Left lung (tissue), 14 donors: ENCODE measurements at places on chromosomes 13 and 19. TPM values are rescaled to one million over a fixed set of nuclear protein-coding genes. Genes with fewer than 3 reads are reported as not detected.

IL12RB1 gene
- total RNA-seq: 3.1 TPM

GRCh38 chr19:4120559-4121272, 3.2 kb downstream of the MAP2K2 start:
- no peak overlapping the region for H3K4me3 ChIP-seq
- H3K27ac ChIP-seq: no peak overlapping the region

- no peak overlapping the region for H3K4me3 ChIP-seq
- H3K36me3 ChIP-seq: no peaks in the 10 kb centered on the region
- H3K4me1 ChIP-seq: no peaks in the 10 kb centered on the region
- no peaks in the 10 kb centered on the region for H3K27me3 ChIP-seq
- DNase-seq: peak; percentile 44
Measured at GRCh38 chr19:16920816-16921529, 32.2 kb downstream of the F2RL3 start.

GRCh38 chr19:34972163-34972705, 8.2 kb upstream of the ZNF792 start:
- no peak for DNase-seq
- H3K4me1 ChIP-seq: peaks cover 32% of the 10 kb centered on the region
- no peak overlapping the region for H3K4me3 ChIP-seq
- no peak overlapping the region for H3K27ac ChIP-seq

S1PR5 gene
- 1.8 TPM for total RNA-seq

- no peak overlapping the region for H3K27ac ChIP-seq
- H3K36me3 ChIP-seq: no peaks in the 10 kb centered on the region
- H3K4me1 ChIP-seq: no peaks in the 10 kb centered on the region
- no peak overlapping the region for H3K4me3 ChIP-seq
- no peak for DNase-seq
Measured at GRCh38 chr13:105572401-105572800, 963.1 kb downstream of the EFNB2 start.

KIR3DL2 gene
- total RNA-seq: 0.42 TPM

GRCh38 chr19:46786236-46787039, 2.0 kb downstream of the SLC1A5 start:
- peak overlapping the region; percentile 65 for H3K4me3 ChIP-seq
- peak overlapping the region; percentile 85 for H3K27ac ChIP-seq
- no peaks in the 10 kb centered on the region for H3K27me3 ChIP-seq
- H3K4me1 ChIP-seq: peaks cover 25% of the 10 kb centered on the region

GRCh38 chr19:54352546-54352945, 12.2 kb downstream of the LAIR1 start:
- H3K36me3 ChIP-seq: no peaks in the 10 kb centered on the region
- no peaks in the 10 kb centered on the region for H3K4me1 ChIP-seq
- H3K27ac ChIP-seq: no peak overlapping the region
- no peak for DNase-seq
- peaks cover 6% of the 10 kb centered on the region for H3K27me3 ChIP-seq

DNA sequence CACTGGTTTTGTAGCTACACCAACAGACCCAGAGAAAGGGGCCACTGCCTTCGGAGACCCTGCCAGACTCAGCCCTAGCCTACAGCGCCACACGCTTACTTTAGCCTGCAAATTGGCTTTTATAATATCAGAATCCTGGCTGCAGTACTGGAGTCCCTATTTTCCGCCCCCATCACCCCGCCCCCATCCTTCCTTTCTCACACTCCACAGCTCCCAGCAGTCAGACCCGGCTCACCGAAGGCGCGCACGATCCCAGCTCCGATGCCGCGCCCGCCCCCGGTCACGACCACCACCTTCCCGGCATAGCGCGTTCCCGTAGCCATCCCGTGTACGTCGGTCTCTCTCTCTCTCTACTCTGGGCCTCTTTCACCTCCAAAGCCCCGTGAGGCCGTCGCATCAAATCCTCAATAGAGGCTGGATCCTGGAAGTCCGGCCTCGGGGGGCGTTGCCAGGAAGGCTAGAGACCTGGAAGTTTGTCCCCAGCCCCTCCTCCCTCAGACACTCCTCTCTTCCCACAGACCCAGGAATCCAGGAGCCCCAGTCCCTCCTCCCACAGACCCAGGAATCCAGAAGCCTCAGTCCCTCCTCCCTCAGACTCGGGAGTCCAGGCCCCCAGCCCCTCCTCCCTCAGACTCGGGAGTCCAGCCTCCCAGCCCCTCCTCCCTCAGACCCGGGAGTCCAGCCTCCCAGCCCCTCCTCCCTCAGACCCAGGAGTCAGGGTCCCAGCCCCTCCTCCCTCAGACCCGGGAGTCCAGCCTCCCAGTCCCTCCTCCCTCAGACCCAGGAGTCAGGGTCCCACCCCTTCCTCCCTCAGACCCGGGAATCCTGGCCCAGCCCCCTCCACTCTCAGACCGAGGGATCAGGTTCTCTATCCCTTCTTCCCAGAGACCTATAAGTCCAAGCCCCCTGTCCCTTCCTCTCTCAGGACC, at the start of gene HSD17B14:
Gene HSD17B14, minus strand, starts transcription at position 403 of the 929 bp plus-strand sequence. Its CDS starts 80 bp downstream, at position 323.
- no peaks in the 10 kb centered on the region for H3K27me3 ChIP-seq
- H3K4me1 ChIP-seq: no peaks in the 10 kb centered on the region
- peak within 1 kb of the TSS; percentile 73 for H3K27ac ChIP-seq
- H3K4me3 ChIP-seq: peak within 1 kb of the TSS; percentile 47
- DNase-seq: peak; percentile 53

- DNase-seq: no peak
- H3K4me1 ChIP-seq: no peaks in the 10 kb centered on the region
- peaks cover 14% of the 10 kb centered on the region for H3K27me3 ChIP-seq
Measured at GRCh38 chr19:31338069-31338776, 11.0 kb downstream of the TSHZ3 start.

DNA sequence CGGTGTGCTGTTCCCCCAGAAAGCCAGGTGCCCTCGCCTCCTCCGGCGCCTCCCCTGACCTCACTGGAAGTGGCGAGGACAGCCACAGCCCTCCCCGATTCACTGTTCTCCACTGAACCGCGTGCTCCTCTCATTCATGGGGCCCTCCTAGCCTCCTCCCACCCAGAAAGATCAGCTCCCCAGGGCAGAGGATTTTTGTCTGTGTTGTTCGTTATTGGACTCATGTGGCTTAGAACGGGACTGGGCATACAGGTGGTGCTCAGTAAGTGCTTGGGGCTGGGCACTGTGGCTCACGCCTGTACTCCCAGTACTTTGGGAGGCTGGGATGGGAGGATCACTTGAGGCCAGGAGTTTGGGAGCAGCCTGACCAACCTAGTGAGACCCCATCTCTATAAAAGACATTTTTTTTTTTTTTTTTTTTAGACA, 3.8 kb downstream of the PRTN3 start:
- H3K36me3 ChIP-seq: no peaks in the 10 kb centered on the region
- no peak overlapping the region for H3K4me3 ChIP-seq
- H3K27me3 ChIP-seq: peaks cover 81% of the 10 kb centered on the region
- no peak overlapping the region for H3K27ac ChIP-seq

- no peaks in the 10 kb centered on the region for H3K4me1 ChIP-seq
- no peak overlapping the region for H3K27ac ChIP-seq
- DNase-seq: no peak
- no peak overlapping the region for H3K4me3 ChIP-seq
- H3K27me3 ChIP-seq: no peaks in the 10 kb centered on the region
Measured at GRCh38 chr13:51278426-51279130, 56.4 kb downstream of the FAM124A start.

- peaks cover 7% of the 10 kb centered on the region for H3K4me1 ChIP-seq
- no peak overlapping the region for H3K27ac ChIP-seq
- no peaks in the 10 kb centered on the region for H3K36me3 ChIP-seq
- peaks cover 27% of the 10 kb centered on the region for H3K27me3 ChIP-seq
Measured at GRCh38 chr19:51514866-51515481, 13.4 kb upstream of the SIGLEC12 start.

NLRP11 gene
- total RNA-seq: not detected

GRCh38 chr19:14496834-14497227, 904 bp upstream of the GIPC1 start:
- H3K4me1 ChIP-seq: peaks cover 34% of the 10 kb centered on the region
- no peaks in the 10 kb centered on the region for H3K27me3 ChIP-seq
- H3K27ac ChIP-seq: peak overlapping the region; percentile 76
- no peak for DNase-seq
- no peaks in the 10 kb centered on the region for H3K36me3 ChIP-seq

NPHS1 gene
- 0.08 TPM for total RNA-seq

PTGIR gene
- 12.1 TPM for total RNA-seq

DNA sequence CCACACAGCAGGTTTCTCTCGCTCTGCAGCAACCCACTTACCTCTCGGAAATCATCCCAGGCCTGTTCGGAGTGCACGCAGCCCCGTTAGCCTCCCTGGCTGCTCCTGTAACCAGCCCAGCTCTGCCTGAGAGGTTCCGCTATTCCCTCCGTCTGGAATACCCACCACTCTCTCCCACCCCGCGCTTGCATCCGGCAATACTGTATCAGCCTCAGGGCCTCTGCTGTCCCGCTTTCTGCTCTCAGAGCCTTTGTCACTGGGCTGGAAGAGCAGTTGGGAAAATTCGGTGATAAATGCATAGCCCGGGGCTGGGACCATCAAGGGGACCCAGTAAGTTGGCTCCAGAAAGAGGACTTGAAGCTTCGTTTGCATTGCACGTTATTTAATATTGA, 759 bp upstream of the TLE6 start:
- peaks cover 61% of the 10 kb centered on the region for H3K4me1 ChIP-seq
- no peak for DNase-seq
- no peaks in the 10 kb centered on the region for H3K27me3 ChIP-seq
- no peaks in the 10 kb centered on the region for H3K36me3 ChIP-seq

DNA sequence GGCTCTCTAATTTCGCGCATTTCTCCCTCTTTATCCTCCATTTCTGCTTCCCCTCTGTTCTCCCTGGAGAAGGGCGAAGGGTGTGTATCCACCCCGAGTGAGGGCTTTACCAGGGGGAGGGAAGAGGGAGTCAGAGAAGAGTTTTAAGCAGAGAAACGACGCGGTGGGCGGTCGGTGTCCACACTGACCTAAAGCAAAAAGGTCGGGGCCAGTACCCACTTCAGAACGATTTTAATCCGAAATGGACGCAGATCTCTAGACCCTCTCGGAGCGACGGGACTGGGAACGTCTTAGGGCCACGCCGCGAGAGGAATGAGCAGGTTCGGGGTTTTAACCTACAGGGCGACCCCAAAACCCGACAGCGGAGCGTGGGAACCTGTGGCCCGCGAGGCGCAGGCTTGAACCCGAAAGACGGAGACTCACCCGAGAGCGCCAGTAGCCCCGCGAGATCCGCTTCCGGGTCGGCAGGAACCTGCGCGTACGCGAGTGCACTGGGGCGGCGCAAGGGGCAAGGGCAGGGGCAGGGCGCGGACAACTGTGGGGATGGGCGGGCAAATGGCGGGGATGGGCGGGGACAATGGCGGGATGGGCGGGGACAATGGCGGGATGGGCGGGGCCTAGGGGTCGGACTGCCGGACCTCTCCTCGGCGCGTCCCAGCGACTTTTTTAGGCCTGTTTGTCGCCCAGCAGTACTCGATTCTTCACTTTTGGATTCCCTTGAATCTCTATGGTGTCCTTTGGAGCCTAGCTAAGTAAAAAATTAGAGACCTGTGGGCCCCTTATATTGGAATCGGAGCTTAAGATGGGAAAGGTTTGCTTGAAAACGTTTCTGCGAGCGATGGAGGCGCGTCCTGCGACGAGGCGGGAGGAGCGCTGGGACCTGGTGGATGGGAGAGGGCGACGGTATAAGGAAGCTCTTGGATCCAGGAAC, at the start of gene ZNF677:
Gene ZNF677, minus strand, starts transcription at position 463 of the 931 bp plus-strand sequence. CDS start 3,323 bp downstream, outside the sequence.
- H3K4me1 ChIP-seq: peaks cover 9% of the 10 kb centered on the region
- no peaks in the 10 kb centered on the region for H3K27me3 ChIP-seq
- peak within 1 kb of the TSS; percentile 76 for H3K27ac ChIP-seq
- peak; percentile 88 for DNase-seq
- peaks cover 30% of the 10 kb centered on the region for H3K36me3 ChIP-seq

KLK5 gene
- total RNA-seq: not detected

- H3K4me1 ChIP-seq: peaks cover 86% of the 10 kb centered on the region
- H3K27me3 ChIP-seq: no peaks in the 10 kb centered on the region
- H3K36me3 ChIP-seq: peaks cover 21% of the 10 kb centered on the region
- no peak overlapping the region for H3K4me3 ChIP-seq
Measured at GRCh38 chr19:5953680-5954213, 24.2 kb downstream of the RANBP3 start.

- no peaks in the 10 kb centered on the region for H3K27me3 ChIP-seq
- H3K4me3 ChIP-seq: no peak overlapping the region
- H3K4me1 ChIP-seq: peaks cover 19% of the 10 kb centered on the region
- peak; percentile 85 for DNase-seq
- H3K27ac ChIP-seq: peak overlapping the region; percentile 72
Measured at GRCh38 chr19:2627319-2627829, 75.1 kb downstream of the GNG7 start.

SPRED3 gene
- total RNA-seq: 0.93 TPM

GRCh38 chr19:30791088-30791487, 418.9 kb downstream of the ZNF536 start:
- no peaks in the 10 kb centered on the region for H3K27me3 ChIP-seq
- H3K4me1 ChIP-seq: no peaks in the 10 kb centered on the region
- no peak for DNase-seq
- no peak overlapping the region for H3K4me3 ChIP-seq

DNA sequence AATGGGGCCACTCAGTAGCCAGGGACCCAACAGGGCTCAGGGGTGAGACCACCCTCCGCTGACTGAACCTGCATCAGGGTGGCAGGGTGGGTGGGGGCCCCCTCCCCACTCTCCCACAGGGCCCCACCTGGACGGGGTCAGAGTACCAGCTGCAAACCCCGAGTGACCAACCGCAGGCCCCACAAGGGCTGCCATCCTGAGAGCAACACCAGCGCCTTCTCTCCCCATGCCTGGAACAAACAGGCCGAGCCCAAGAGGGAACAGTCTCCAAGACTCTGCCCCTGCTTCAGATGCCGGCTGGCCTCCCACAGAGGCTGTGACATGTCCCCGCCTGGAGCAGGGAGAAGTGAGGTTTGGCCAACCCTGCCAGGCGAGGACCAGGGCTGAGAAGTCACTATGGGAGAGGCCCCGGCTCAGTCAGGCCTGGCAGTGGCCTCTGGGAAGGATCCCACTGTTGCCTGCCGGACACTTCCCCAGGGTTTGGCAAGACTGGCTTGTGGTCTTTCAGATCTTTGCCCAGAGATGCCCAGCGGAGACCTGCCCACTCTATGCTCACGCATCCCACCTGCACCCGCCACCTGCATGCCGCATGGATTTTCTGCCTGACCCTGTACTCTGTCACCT, 27.2 kb downstream of the MPND start:
- H3K4me3 ChIP-seq: no peak overlapping the region
- no peak for DNase-seq
- no peaks in the 10 kb centered on the region for H3K27me3 ChIP-seq
- no peaks in the 10 kb centered on the region for H3K36me3 ChIP-seq
- H3K27ac ChIP-seq: peak overlapping the region; percentile 88

- no peaks in the 10 kb centered on the region for H3K36me3 ChIP-seq
- no peaks in the 10 kb centered on the region for H3K4me1 ChIP-seq
- DNase-seq: no peak
- no peak overlapping the region for H3K27ac ChIP-seq
Measured at GRCh38 chr19:46466536-46467196, 4.7 kb downstream of the PNMA8A start.

GRCh38 chr13:25725104-25725503, 326.7 kb downstream of the SHISA2 start:
- no peak overlapping the region for H3K27ac ChIP-seq
- H3K36me3 ChIP-seq: no peaks in the 10 kb centered on the region
- no peak overlapping the region for H3K4me3 ChIP-seq
- no peaks in the 10 kb centered on the region for H3K4me1 ChIP-seq

PEG3 gene
- total RNA-seq: 6.9 TPM
